ENCODE measurements at places on chromosomes 13 and 19.

DNA sequence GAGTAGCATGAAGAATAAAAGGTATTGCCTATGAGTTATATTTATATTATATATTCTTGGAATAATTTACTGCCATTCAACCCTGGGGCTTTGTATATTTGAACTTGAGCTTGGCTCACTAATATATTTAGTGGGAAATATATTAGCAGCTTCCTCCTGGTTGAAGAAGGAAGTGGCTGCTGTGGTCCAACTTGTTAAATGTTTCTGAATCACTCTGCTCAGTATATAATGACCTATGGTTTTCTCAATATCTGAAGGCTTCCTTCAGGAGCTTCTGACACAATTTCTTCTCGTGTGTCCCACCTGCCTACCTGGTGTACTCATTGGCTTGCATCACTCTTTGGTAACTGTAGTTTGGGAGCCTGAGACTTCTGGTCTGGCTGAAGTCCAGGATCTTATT, 646.4 kb downstream of the TBC1D4 start:
- no peak for DNase-seq

DNA sequence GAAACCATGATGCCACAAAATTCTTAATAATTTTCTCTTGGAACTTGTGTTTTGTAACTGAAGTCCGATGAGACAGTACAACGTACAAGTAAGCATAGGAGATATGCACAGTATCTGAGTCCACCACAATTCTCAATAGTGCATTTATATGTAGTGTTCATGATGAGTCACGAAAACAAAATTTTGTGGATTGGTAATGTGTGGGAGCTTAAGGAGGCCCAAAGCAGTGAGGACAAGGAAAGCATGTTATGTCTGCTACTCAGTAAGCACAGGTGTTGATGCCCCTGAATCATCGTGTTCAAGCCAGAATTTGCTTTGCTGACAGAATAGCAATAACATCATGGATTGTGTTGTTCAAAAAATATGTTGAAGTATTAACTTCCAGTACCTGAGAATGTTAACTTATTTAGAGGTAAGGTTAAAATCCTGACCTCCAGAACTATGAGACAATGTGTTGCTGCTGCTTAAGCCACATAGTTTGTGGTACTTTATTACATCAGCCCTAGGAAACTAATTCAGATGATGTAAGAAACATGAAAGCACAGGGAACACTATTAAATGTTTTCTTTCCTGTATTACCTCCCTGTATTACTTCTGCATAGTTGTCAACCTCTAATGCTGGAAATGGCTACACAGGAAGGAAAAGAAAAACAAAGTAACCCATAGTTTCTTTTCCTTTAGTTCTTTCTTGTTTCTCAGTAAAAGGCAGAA, 201.3 kb downstream of the SLITRK6 start:
- no peak for DNase-seq

DNA sequence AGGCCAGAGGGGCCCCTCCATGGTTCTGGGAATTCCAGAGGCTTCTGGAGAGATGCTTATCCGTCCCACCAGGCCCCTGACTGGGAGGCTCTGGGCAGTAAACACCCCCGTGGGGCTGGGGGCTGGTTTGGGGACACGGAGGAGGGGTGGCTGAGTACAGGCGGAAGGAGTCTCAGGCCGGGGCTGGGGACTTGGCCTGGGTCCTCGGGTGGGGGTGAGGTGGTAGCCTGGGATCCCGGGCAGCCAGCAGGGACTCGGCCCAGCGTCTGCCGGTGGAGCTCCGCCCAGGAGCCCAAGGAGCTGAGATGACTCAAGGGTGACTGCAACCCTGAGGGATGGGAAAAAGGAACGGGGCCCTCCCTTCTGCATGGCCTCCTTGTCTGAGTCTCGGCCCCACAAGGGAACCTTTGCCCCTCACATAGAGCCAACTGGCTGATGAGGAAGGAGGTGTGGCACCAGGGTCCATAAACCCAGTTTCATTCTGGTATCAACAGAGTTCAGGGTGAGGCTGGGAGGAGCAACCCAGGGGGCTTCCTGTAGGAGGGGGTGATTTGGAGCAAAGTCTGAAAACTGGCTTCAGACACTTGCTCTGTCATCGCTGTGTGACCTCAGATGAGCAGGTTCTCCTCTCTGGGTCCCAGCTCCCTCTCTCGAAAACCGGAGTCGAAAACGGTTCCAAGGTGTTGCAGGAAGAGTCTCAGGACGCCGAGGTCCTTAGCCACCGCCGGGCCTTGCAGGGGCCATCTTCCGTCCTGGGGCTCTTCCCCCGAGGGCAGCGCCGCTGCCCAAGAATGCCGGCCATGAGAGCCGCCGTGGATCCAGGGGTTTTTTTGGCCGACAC, 809 bp downstream of the MISP start:
- DNase-seq: no peak

DNA sequence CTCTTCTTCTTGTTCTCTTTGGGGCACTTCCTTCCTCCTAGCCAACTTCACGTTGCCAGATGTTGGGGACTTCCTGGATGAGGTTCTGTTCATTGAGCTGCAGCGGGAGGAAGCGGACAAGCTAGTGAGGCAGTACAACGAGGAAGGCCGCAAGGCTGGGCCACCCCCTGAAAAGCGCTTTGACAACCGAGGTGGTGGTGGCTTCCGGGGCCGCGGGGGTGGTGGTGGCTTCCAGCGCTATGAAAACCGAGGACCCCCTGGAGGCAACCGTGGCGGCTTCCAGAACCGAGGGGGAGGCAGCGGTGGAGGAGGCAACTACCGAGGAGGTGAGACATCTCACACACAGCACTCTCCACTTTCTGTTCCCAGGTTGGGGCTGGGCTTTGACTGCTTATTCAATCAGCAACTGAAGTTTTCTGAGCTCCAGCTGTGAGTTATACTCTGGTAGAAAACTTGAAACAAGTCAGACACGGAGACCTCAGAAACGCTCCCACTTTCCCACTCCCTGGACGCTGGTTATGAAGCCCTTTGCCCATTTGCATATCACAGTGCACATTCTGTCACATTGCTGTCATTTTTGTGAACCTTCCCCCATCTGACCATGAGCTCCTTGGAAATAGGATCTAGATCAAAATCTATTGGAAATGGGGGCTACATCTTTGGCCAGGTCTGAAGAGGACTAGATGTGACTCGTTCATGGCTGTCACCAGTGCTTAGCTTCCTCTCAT, 7.2 kb upstream of the CCDC97 start:
- DNase-seq: peak; percentile 53

DNA sequence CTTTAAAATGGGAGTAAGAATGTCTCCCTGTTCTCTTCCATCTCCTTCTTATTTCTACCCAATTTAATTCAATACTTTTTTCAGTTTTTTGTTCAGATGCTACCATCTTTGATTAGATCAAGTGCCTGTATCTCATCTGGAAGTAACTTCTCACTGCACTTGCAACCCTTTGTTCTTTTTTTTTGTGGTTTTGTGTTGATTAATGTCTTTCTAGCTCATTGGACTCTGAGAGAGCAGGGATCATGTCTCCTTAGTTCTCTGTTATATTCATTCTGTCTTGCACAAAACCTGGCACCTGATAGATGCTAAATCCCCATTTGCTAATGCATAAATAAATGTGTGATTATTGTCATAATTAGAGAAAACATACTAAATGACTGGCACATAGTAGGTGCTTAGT, 834 bp upstream of the ITGBL1 start:
- no peak for DNase-seq

GRCh38 chr13:52128714-52129700, at the start of gene NEK5:
NEK5 (minus strand) TSS chr13:52129073; CDS start chr13:52127482, 1,591 bp downstream.
- DNase-seq: peak; percentile 66

GRCh38 chr19:52492994-52493470, 34.4 kb upstream of the ZNF808 start:
- peak; percentile 32 for DNase-seq

DNA sequence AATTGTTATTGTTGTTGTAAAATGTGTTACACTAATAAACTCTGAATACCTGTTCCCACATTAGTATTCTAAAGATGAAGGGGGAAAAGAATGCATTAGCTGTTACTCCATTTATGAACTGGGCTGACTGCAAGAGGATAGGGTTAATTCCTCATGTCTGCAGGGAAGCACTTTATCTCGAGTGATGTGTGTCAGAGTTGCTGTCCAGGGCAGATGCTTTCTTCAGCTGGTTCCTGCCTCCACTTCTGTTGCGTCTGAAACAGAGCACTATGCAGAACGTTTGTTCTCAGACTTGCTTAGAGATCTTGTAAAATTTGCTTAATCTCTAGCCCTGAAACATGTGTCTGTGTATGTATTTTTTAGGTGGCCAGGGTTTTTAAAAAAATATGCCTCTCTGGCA, 318.8 kb downstream of the SPRY2 start:
- DNase-seq: no peak

DNA sequence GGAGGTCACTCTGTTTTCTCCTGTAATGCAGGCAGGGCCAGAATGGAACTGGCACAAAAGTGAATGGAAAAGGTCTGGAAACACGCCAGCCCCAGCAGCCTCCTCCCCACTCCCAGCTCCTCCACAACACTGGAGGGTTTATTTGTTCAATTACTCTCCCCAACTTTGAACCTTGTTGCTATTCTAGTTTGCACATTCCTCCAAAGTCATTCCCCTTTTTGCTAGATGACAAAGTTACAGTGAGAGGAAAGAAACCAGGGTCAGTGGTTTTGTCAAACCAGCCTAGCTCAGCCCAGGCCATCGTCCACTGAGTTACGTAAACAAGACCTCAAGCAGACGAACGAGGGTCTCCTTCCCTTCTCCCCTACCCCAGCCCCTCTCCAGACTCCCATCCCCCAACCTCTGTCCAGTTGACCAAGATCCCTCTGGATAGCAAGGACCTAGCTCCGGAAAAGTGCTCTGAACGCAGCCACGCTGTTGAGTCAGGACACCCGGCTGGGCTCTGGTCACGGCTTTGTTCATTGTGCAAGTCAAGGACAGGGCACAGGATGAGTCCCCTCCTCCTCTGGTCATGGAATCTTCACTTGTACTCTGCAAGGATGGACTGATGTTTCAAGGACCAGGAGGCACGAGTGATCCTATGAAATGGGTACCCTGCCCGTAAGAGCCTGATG, 180.0 kb downstream of the USP12 start:
- peak; percentile 12 for DNase-seq

Data from muscle of leg (tissue), 16 donors.